ENCODE measurements at places on chromosomes 4 and X.

DNA sequence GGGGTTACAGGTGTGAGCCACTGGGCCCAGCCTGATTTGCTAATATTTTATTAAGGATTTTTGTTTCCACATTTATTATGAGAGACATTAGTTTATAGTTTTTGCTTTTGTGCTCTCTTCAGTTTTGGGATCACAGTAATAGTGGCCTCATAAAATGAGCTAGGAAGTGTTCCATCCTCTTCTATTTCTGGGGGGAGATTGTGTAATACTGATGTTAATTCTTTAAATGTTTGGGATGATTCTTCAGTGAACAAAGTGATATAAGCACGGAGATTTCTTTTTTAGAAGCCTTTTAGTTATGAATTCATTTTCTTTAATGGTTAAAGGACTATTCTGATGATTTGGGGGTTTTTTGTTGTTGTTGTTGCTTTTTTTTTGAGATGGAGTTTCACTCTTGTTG is 41.3 kb downstream of the RBMX start:
- DNase-seq, result no peak

- no peak for DNase-seq
Measured at GRCh38 chr4:61511716-61512488, 311.8 kb downstream of the ADGRL3 start.

GRCh38 chr4:181688872-181689271 is 554.3 kb upstream of the TENM3 start:
- DNase-seq, result no peak

DNA sequence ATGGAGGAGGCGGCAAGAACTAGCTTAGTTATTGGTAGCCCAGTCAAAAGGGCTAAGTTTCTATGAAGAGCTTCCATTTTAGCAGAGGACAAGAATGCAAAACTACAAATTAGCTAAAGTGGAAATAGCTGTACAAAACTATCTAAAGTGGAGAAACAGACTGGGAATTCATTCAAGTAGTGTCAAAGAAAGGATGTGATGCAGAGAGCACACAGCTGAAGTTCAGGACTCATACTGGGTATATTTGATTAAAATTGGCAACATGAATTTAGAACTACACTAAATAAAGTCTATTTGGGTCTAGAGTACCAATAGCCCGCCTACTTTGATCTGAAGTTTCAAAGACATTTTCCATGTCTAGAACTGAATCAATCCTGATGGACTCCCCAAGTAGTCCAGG is 33.1 kb upstream of the GNRHR start:
- no peak for DNase-seq

GRCh38 chrX:3577551-3577950 is 135.9 kb downstream of the PRKX start:
- DNase-seq, result no peak

Measured in nephron progenitor cell (in vitro differentiated cells).